AG08395 (cell line): ENCODE measurements at places on chromosomes 2 and 18.

DNA sequence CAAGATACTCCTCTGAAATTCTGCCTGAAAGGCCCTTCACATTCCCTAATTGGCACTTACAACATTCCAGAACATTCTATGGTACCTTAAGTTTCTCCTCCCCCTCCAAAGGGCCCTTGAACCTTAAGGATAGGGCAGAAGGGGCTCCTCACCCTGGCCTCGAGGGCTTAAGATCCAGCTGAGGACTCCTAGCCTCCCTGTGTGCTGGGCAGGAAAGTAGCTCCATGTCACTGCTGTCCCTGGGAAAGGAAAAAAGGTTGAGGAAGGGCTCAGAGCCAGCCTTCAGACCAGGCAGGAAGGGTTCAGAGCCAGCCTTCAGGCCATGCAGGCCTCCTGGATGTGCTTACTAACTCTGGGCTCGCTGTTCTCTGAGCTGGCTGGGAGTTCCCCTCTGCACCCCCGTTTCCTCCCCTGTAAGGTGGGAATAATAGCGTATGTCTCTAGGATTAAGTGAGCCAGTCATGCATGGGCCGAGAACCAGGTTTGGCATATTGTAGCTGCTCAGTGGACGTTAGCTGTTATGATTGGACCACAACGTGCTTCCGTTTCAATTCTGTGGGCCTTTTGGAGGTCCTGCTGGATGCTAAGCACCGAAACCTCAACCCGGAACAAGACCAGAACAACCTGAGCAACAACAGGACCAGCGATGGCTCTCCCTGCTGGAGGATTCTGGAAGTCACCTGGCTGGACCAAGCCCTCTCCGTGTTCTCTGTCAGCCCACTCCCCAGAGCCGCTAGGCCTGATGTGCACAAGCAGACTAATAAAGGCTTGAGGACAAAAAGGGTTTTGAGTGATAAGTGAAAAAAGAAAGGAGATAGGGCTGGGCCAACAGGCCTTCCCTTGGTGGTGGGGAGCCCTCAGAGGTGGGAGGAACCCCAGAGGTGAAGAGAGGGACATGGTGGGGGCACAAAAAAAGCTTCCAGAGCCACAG, 1.0 kb upstream of the B3GNT7 start:
- no peak for DNase-seq

DNA sequence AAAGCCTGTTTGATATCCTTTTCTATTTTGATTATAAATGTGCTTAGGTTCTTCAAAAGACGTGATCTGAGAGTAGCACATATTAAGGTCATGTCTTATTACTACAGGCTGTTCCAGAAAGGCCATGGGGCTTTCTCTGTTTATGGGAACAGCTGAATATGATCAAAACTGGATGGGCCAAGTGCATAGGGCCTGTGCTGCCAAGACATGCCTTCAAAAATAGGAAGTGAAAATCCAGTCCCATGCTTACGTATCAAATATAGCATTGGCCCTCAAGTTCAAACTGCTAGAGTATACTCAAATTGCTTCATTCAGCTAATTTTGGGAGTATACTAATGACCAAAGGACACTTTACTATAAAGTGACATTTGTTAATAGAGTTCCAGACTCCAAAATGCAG, 24.1 kb downstream of the SLC25A52 start:
- DNase-seq: no peak

DNA sequence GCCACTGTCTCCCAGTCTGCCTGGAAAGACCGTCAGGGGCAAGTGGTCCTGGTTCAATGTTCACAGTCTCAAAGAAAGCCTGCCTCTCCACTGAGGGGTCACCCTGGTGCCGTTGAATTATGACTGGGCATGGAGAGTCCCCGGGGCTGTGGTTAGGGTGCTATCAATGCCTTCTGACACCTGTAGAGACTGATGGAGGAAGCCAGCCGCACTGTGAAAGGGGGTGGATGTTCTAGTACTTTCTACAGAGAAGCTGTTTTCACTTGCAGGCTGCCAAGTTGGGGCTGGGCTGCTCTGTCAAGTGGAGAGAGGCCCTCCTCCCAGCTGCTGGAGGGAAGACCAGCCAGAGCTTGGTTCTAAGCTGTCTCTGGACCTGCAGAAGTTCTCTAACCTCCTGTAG, 80.5 kb downstream of the BCL2L11 start:
- DNase-seq: no peak

DNA sequence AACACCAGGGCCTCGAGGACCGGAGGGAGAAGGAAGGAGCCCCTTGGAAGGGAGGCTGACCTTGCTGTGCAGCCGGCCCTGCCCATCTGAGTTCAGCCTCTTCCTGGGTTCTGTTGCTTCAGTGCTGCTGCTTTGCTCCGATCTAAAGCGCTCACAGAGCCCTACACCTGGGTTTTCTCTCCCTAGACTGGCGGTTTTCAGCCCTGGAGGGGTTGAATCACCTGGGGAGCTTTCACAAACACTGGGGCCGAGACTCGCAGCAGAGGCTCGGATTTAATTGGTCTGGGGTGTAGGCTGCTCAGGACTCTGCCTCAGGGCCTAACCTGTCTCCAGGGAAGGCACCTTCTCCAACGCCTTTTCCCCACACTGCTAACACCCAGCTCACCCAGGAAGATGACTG, 40.9 kb upstream of the SMAD7 start:
- DNase-seq: no peak

DNA sequence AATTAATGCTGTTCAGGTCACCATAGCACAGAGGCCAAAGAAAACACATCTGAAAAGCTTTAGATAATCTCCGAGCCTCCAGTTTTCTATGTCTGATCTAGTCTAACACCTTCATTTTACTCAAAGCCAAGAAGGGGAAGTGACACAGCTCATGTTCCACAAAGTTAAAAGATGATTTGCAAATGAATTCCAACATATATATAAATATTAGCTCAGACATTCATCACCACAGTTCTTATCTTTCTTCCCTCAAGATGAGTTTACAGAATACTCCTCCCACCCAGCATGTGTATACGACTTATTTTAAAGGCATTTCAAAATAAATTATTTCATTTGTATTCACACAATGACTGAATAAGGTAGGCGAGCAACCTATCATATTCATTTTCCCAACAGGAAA, 82.4 kb downstream of the AAK1 start:
- no peak for DNase-seq

DNA sequence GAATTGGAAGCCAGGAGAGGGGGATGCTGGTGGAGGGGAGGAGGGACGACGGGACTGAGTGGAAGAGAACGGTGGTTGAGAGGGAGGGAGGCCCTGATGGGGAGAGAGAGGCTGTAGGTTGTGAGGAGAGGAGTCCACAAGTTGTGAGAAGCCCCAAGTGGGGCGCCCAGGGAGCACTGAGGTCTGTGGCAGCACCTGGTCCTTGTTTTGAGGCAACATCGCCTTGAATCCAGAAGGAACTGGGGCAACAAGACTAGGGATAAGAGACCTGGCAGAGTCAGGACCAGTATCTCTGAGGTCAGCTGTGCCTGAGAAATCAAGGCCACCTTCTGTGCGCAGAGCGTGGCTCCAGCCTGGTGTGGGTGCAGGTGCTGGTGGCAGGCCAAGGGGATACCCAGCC, 1.1 kb downstream of the PRR30 start:
- DNase-seq: no peak
